ENCODE measurements at places on chromosomes 7 and 10.

- no peak for DNase-seq
Observed at GRCh38 chr10:26372513-26373354, 65.4 kb upstream of the APBB1IP start.

DNA sequence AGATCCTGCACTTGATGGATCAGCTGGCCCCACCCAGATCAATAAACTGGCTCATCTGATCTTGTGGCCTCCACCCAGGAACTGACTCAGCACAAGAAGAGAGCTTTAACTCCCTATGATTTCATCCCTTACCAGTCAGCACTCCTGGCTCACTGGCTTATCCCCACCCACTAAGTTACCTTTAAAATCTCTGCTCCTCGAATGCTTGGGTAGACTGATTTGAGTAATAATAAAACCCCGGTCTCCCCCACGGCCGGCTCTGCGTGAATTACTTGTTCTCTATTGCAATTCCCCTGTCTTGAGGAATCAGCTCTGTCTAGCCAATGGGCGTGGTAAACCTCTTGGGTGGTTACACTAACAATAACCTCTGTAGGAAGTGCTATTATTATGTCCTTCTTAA is 83.7 kb downstream of the MBL2 start:
- no peak for DNase-seq

DNA sequence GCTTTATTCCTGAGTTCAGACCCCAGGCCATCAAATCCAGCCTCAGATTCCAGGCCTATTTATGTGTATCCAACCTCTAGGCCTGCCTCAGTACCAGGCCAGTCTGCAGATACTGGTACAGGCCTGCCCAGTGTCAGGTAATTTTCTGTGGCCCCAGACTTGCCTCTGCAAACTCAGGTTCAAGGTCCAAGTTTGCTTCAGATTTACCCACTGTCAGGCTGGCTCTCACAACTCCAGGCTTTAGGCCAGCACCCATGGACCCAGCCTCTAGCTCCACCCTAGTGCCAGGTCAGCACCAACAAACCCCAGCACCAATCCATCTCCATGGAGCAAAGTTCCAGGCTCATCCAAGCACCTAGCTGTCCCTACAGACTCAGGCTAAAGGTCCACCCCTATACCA is 169.7 kb downstream of the ITGB1 start:
- DNase-seq, result no peak

DNA sequence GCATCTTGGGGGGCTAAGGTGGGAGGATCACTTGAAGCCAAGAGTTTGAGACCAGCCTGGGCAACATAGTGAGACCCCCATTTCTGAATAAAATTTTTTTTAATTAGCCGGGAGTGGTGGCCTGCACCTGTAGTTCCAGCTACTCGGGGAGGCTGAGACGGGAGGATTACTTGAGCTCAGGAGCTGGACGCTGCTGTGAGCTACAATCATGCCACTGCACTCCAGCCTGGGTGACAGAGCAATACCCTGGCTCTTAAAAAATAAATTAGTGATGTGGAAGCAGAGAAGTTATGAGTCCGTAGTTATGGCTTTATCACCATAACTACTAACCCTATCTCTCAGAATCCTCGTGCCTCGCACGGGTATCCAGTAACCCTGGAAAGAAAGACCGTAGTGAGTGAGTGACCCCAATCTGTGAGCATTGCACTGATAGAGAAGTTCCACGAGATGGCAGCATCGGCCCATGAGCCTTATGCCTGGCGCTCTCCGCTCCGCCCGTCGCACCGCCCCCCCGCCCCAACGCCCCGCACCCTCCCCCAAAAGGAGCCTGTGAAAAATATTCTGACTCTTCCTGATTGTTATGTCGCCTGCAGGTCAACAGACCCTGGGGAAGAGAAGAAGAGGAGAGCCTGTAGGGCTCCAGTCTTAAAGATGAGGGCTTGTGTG is 4.9 kb upstream of the SLC29A3 start:
- peak; percentile 31 for DNase-seq

DNA sequence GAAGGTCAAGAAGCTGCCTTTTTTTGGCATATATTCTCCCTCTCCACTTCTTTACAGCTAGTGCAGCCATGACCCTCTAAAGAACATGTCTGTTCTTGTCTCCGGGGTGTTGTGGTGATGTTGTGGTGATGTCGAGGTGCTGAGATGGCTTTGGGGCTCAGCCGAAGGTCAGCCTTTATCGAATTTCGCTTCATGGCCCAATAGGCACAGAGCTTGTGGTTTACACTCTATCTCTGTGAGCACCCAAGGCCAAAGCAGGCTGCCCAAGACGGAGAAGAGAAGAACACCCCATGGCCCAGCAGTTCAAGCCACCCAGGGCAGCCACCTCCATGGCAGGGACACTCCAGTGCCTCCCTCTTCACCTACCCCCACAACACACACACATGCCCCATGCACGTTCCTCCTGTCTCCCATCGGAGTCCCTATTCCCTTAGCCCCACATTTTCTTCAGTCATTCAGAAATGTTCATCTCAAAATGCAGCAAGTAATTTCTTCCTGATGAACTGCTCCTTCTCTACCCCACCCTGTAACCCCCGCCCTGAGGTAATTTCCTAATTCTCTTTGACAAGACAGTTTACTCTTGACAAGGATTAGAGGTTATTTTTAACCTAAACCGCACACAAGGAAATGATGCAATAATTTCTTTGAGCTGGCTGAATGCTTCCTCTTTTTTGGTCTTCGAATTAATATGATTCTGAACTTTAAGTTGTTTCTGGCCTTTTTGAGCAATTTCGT is 18.6 kb upstream of the ADRB1 start:
- no peak for DNase-seq

DNA sequence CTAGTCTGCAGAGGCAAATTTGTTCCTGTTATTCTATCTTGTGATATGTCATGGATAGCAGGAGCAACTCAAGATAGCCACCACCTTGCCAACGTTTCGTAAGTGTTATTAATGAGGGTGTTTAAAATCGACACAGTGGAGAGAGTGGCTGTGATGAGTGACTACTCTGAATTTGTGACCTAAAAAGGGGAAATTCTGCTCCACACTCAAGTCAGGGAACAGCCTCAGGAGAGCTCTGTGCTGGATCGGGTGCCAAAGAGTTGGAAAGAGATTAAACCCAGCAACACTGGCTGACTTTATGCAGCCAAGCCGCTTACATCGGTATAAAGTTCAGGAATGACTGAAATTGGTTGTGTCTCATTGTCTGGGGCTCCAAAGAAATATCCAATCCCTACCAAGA is 9.5 kb downstream of the TACC2 start:
- no peak for DNase-seq

DNA sequence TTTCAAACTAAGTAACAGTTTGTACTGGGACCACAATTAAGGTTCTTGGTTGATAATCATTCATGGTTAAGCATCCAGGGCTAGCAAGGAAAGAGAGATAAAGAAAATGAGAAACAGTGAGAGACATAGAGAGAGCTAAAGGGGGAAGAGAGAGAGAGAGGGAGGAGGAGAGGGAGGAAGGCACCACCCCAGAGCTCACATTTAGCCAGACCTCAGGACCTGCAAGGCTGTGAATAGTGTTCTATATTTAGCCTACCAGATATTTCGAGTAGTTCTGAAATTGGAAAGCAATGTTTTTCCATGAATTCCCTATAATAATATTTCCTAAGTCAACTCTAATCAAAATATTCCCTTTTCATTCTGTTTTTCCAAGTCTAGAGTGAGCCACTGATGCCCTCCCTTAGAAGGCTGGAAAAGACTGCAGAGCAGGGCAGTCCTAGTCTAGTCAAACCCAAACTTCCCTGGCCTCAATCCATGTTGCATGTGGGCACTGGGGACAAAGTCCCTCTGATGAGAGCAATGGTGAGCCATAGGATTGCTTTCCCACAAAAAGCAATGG is 119.4 kb upstream of the INHBA start:
- no peak for DNase-seq
